A549 treated with RU486 at 1 μM for 4 hours (cell line): ENCODE measurements at places on chromosomes 1 and 21. TPM values are rescaled to one million over a fixed set of nuclear protein-coding genes. Genes with fewer than 3 reads are reported as not detected.

Gene TDRD10
- total RNA-seq, result not detected in 5 replicates

Gene PDZK1IP1
- total RNA-seq, result 5.3 to 10.5 TPM (median 7.8 TPM) in 5 replicates

Gene S1PR1
- total RNA-seq, result 0.06 to 0.14 TPM (median 0.07 TPM) in 3 of 5 replicates, not detected in the others

Gene EXO1
- 25.4 to 32.1 TPM (median 26.2 TPM) in 5 replicates for total RNA-seq

Gene TRIM63
- total RNA-seq, result 0.07 to 0.08 TPM in 2 of 5 replicates, not detected in the others

Gene TGFBR3
- total RNA-seq, result 2.0 to 4.4 TPM (median 3.2 TPM) in 5 replicates

Gene NPHS2
- not detected in 5 replicates for total RNA-seq

Gene TENT5C
- total RNA-seq, result 0.06 to 0.07 TPM (median 0.06 TPM) in 4 of 5 replicates, not detected in the other

Gene MROH9
- total RNA-seq, result not detected in 5 replicates

Gene GJA5
- total RNA-seq, result not detected in 5 replicates

Gene CFAP126
- 0.14 to 0.56 TPM (median 0.28 TPM) in 4 of 5 replicates, not detected in the other for total RNA-seq

Gene CHRNB2
- 0.27 to 0.48 TPM (median 0.37 TPM) in 5 replicates for total RNA-seq

Gene B4GALT2
- total RNA-seq, result 43.9 to 72.3 TPM (median 64.9 TPM) in 5 replicates

Gene HSF2BP
- 1.6 to 2.5 TPM (median 2.0 TPM) in 5 replicates for total RNA-seq

Gene C21orf58
- 3.2 to 5.8 TPM (median 5.3 TPM) in 5 replicates for total RNA-seq

Gene OVAAL
- total RNA-seq, result 0.10 TPM in 1 of 5 replicates, not detected in the others

Gene PROK1
- not detected in 5 replicates for total RNA-seq

Gene IL23R
- not detected in 5 replicates for total RNA-seq

Gene GRIK1
- not detected in 5 replicates for total RNA-seq

Gene NBPF15
- 14.2 to 22.5 TPM (median 21.1 TPM) in 5 replicates for total RNA-seq

Gene MTR
- total RNA-seq, result 3.9 to 7.8 TPM (median 6.4 TPM) in 5 replicates

Gene JTB
- total RNA-seq, result 106 to 170 TPM (median 153 TPM) in 5 replicates

Gene KCTD3
- total RNA-seq, result 31.2 to 41.6 TPM (median 33.6 TPM) in 5 replicates

Gene KRTAP21-2
- total RNA-seq, result not detected in 5 replicates
